Activated T-cell treated with anti-CD3 and anti-CD28 coated beads, Interleukin-2, amount 50 U/mL, for 1 hour (primary cell): ENCODE measurements at places on chromosomes 7 and 10.

GRCh38 chr10:47115322-47115721, 184.7 kb upstream of the GDF10 start:
- no peak for DNase-seq

GRCh38 chr10:107585630-107586029, 421.1 kb upstream of the SORCS1 start:
- no peak for DNase-seq

GRCh38 chr7:30613366-30614325, 19.0 kb downstream of the GARS1 start:
- no peak for DNase-seq

DNA sequence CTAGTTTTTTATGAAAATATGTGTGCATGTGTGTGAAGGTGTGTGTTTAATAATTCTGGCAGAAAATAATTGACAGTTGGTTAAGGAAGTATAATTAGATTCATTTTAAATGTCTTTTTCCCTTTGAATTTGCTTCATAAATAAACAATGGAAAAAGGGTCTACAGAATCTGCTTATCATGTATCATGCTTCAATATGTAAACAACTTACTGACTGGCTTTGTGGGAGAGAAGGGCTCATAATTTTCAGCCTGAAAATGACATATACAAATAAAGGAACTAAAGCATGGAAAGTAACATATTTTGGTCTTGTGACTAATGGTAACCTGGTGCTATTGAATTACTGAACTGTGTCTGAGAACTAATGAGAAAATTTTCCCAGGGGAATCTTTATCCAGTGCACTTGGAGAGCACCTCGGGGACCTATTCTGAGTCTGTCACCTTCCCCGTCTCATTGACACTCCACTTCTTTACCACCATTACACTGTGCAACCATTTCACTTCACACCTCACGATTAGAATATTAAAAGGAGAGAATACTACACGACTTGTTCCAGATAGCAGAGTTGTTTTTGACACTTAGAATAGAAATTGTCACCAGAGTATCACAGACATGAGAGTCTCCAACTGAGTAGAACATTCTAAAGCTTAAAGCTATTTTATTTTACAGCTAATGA, 298.6 kb downstream of the TFEC start:
- DNase-seq: no peak

DNA sequence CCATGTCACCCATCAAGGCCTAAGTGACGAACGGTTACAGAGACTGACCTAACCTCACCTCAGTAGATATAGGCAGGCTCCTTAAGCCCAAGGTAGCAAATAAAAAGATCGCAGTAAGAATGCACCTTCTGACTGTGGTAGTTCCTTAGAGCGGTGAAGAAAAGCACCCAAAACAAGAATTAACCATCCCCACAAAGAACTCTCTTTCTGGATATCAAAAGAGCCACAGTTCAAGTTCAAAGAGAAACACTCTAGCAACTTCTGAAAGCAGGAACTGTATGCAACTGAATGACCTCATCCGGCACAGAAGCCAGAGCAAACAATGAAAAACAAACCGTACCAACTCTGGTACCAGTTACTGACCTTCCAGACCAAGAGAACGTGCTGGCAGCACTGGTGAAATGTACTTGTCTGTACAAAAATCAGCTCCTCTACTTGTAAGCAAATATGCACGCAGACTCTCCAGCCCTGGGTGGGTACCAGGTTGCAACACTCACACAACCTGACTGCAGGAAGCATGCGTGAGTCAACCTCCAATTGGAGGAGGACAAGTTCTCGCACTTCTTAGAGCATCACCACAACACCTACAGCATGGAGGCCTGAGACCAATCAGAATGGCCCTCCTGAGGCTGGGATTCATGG, 202.7 kb downstream of the FAM107B start:
- peak; percentile 69 for DNase-seq

DNA sequence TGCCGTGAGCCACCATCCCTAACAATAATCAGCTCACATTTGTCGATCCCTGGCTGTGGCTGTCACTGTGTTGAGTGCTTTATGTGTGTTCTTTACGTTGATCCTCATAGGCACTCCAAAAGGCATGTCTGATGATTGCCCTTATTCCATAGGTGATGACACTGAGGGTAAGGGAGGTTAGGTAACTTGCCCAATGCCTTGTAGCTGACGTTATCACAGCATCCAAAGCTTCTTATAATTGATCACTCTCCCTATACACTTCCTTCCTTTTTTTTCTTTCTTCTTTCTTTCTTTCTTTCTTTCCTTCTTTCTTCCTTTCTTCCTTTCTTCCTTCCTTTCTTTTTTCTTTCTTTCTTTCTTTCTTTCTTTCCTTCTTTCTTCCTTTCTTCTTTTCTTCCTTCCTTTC, 41.9 kb upstream of the SMARCD3 start:
- DNase-seq: no peak

GRCh38 chr7:28847176-28847575, 111.0 kb downstream of the TRIL start:
- no peak for DNase-seq

GRCh38 chr7:732556-732955, 5.5 kb upstream of the PRKAR1B start:
- DNase-seq: no peak
